ENCODE measurements at places on chromosomes 12 and 14.

DNA sequence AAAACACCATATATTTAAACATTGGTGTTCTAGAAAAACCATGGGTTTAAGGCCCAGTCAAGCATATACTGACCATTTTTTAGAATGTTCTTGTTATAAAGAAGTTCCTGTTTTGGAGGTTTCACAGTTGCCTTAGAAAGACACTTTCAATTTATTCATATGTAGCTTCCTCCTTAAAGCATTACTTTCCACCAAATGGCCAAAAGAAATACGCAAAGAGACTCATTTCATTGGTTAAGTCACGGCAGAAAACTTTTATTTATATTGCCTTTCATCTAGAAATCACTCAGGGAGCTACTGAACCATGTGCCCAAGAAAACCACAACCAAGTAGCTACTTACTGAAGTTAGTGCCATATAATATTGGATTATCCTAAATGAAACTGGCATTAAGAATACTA lies 40.0 kb downstream of the MYBPC1 start:
- no peak for DNase-seq

DNA sequence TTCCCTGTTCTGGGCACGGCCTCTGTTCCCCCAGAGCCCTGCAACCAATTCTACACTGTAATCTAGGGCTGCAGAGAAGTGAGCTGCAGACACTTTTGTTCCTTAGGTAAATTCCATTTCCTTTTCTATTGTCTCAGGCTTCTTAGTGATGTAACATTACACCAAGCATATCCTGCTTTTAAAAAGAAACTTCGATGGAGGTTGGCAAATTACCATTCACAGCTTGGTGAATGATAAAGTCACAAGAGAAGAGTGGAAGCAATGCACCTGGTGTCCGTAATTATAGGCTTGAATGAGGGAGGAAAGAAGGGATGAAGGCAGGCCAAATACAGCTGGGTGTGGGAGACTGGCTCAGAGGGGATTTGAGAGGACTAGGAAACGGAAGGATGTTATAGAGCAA lies 68.6 kb downstream of the PPM1A start:
- DNase-seq, result no peak

DNA sequence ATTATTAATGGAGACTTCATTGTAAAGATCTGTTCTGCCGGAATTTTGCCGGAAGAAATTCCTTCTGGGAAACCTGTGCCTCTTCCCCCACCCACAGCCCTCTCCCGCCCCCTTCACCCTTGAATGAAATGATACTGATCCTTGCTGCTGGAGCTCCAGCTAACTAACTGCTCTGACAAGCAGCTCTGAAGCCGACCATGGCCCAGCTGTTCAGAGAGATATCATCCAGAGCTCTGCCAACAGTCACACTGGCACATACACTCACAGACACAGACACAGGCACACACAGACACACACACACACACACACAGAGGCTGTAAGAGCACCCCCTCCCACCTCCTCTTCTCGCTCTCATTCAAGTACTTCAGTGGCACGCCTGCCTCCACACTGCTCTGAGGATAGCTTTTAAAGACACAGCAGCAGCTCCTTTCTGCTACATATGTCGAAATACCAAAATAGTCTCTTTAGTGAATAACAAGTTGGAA lies 88.6 kb downstream of the R3HDM2 start:
- DNase-seq, result peak; percentile 69

GRCh38 chr14:104101651-104102281 lies 16.3 kb downstream of the ASPG start:
- no peak for DNase-seq

DNA sequence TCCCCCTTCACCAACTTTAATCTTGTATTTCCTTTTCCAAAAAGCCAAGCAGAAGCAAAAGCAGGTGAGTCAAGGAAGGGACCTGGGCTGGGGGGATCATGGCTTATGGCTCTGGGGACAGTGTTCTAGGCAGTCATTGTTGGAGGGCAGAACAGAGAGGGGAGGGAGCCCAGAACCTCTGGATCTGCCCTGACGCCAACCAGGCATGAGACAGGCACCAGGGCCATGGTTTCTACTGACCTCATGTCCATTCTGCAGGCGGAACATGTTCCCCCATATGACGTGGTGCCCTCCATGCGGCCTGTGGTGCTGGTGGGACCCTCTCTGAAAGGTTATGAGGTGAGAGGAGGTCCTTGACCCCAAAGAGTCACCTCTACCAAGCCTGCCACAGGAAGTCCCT lies 6.6 kb downstream of the CACNB3 start:
- no peak for DNase-seq

GRCh38 chr14:58082011-58082410 lies 70.0 kb downstream of the ARMH4 start:
- no peak for DNase-seq

- DNase-seq, result no peak
Observed at GRCh38 chr12:123877968-123878367, 94.7 kb downstream of the CCDC92 start.

DNA sequence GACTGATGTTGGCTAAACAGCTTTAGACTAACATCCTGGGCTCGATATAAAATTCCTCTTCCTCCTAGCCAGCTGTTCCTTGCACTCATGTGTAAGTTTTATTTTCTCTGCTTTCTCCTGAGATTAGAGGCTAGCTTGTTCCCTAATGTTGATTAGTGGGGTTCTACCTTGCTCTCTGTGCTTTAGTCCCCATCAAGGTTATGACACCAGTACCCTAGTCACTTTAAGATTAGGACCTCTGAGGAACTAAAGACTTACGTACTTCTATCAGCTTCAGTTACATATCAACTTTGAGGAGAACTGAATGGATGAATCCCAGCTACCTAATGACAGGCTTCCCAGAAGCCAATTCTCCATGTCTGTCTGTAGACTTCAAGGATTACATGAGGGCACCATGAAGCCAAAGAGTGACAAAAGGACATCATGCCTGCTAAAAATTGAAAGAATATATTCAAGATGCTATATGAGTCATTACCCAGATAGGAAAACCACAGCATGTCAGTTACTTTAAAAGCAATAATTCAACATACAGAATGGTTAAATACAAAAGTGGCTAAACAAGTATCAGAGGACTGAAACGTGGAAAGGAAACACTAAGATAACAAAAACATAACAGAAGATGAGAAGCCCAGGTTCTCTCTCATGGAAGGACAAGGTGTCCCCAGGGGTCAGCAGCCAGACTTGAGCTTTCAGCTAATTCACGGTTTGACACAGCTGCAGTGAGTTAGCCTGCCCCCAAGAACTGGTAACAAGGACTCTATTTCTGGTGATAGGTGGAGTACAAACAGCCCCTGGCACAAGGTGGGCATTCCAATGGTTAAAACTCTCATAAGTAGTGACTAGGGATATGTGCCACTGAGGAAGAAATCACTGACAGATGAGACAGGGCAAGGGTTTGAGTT lies 20.4 kb downstream of the ADAM20 start:
- DNase-seq, result no peak

DNA sequence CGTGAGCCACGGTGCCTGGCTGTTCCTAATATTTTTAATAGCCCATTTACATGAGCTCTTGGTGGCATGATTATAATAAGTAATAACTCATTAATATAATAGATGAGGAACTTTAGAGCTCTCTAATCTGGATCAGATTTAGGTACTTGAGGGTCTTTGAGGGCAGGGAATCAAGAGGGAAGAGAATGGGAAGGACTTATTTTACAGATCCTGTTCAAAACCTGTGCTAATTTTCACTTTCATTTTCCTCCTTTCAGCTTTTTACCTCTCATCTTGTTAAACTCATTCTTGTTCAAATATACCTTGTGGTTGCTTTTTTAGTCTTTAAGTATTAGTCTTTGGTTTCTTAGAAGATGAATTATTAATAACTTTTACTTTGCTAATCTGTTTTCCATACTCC lies 5.6 kb downstream of the NECAP1 start:
- DNase-seq, result no peak
